Activated T-cell treated with anti-CD3 and anti-CD28 coated beads for 24 hours (primary cell): ENCODE measurements at places on chromosomes 16 and 17.

DNA sequence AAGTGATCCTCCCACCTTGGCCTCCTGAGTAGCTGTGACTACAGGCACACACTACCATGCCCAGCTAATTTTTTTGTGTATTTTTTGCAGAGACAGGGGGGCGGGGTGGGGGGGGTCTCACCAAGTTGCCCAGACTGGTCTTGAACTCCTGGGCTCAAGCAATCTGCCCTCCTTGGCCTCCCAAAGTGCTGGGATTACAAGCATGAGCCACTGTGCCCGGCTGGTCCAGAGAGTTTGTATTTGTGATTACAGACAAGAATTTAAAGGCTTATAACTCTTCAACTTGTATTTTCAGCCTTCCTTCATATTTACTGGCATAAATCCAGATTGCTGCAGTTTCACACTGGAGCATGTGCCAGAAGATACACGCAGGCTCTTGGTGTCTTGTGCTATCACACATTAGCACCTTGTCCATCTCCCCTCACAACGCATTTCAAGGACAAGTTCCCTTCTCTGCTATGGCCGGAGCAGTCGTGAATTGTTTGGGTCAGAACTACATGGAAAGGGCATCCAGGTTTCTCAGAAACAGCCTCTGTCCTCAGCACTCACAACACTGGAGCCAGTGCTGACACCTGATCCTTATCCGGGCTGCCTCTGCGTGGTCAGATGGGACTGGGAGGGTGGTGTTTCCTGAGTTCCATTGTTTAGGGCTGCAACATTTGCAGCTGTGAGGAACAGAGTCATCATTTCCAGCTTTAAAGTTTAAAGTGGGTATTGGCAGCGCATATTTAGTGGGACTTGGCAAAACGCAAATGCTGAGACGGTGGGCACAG lies 28.1 kb downstream of the WSCD1 start:
- DNase-seq = no peak

DNA sequence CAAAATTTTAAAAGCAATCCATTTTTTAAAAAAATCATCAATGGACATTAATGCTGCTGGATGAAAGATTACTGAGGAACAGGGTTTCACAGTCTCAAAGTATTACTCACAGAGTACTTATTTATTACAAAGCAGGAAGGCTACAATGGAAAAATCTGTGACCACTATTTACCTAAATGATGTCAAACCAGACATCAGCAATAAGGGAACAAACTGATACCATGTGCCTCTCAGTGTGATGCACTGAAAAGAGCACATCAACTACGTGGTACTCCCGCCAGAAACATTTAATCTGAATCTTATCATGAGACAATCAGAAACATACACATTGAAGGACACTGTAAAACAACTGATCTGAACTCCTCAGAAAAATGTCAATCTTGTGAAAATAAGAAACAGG lies 124.2 kb downstream of the PARN start:
- DNase-seq = no peak

- no peak for DNase-seq
These were observed 77.4 kb upstream of the CCL2 start for GRCh38 chr17:34177642-34178041.

- DNase-seq = no peak
These were observed 266.7 kb downstream of the SHISA9 start for GRCh38 chr16:13168091-13168572.

DNA sequence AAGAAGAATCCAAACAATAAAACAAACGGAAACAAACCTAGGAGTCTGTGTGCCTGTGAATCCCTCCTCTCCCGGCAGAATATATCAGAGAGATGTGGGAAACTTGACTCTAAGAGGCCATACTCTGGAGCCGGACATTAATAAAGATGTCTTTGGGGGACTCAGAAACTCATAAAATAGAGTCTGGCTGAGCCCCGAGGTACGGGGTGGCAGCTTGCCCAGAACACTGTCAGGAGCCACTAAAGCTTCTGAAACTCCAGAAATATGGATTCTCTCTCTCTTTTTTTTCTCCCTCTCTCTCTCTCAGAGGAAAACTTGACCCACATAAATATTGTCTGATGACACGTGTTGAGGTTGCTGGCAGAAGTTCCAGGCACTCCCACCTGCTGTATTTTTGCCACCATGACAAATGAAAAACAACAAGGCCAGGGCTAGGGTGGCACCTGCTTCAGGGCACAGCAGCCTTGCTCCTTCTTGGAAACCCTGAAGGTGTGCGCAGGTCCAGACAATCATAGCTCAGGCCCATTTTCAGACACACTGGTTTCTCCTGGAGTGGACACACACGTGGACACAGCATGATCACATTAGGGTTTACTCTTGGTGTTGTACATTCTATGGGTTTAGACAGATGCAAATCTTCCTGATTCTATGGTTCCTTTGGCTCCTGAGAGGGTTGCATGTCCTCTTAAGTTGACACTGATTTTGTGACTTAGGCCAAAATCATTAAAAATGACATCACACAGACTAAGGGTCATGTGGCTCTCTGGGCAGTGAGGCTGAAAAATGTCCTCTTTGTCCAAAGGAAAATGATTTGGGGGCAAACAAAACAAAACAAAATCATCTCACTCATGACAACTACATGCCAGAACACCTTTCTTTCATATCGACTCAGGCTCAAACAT lies 282.6 kb upstream of the IRX3 start:
- DNase-seq = no peak

DNA sequence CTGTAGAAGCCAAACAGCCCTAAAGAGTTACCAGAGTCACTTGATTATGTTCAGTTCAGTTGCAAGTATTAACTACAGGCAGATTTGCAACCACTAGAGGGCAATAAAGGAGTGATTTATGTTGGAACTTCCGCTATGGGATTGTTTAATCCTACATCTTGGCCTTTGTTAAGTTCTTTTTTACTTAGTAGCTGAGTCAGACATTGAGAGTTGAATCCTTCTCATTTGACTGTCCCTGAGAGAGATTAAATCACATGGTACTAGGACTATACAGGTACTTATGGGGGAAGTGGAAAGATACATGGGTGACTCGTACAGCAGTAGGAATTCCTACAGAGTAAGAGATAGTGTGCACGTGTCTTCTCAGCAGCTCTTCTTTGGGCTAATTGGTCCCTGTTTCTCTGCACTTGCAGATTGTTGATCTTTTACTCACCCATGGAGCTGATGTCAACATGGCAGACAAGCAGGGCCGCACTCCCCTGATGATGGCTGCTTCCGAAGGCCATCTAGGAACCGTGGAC lies 40.3 kb downstream of the CYB561 start:
- no peak for DNase-seq

GRCh38 chr17:33469911-33470310 lies 176.8 kb upstream of the ASIC2 start:
- no peak for DNase-seq

DNA sequence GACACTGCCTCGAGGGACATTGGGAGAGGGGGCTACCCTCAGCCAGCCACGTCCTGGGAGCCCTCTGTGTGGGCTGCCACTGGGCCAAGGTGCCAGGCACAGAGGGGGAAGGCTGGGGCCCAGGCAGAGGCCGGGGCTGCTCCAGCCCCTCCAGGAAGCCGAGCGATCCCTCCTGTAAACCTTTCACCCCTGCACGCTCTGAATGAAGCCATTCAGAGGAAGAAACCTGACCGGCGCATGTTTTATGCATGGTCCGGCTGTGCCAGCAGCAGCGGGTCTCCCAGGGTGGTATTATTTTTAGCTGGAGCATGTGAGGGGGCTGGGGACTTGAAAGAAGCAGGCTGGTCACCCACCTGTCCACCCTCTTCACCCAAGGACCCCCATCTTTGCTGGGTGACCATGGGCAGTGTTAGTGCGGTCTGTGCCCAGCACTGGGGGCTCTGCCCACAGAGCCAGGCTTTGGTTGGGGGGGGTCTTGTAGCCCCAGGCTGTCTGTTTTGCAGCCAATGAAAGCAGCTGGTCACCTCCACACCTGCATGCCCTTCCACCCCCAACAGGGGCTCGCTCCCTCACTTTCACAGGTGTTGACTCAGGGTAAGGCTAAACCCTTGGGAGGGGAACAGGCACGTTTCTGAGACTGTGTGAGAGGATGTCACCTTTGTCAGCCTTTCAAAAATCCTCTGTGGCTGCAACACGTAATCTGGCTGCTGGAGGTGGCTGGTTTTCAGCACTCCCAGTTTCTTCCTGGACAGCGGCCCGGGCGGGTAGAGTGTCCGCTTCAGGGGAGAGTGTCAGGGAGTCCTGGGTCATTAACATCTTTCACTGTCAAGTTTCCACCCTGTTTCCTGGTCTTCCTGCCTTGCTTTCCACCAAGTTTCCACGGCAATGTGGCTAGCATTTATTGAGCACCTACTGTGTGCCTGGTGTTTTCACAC lies 77.1 kb upstream of the BRD7 start:
- DNase-seq = no peak

- DNase-seq = no peak
These were observed 59.9 kb downstream of the PRMT7 start for GRCh38 chr16:68370581-68371275.

GRCh38 chr17:29710520-29710884 lies 87.8 kb upstream of the CORO6 start:
- DNase-seq = no peak

DNA sequence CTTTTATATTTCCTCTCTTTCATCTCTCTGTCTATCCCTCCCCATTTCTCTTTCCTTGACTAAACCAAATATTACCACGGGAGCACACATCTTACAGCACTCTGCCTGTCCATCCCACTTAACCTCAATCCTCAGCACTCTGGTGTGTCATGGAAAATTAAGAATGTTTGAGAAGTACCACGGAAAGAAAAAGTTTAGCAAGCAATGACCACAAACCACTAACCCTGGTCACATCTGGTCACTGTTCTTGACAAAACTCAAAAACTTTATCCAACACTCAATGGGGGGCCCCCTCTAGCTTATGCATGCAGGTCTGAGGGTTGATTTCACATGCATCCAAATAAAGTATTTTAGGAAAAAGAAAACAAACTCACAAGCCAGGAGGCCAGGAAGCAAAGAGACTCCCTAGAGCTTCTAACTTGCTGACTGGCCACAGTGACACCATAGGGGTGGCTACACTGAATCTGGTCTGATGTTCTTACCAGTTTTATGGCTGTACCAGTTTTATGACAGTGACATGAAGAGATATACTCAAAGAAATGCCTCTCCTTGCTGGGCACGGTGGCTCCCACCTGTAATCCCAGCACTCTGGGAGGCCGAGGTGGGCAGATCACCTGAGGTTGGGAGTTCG lies 229.2 kb downstream of the STX8 start:
- no peak for DNase-seq

GRCh38 chr17:73058022-73058421 lies 34.5 kb downstream of the SLC39A11 start:
- DNase-seq = no peak

DNA sequence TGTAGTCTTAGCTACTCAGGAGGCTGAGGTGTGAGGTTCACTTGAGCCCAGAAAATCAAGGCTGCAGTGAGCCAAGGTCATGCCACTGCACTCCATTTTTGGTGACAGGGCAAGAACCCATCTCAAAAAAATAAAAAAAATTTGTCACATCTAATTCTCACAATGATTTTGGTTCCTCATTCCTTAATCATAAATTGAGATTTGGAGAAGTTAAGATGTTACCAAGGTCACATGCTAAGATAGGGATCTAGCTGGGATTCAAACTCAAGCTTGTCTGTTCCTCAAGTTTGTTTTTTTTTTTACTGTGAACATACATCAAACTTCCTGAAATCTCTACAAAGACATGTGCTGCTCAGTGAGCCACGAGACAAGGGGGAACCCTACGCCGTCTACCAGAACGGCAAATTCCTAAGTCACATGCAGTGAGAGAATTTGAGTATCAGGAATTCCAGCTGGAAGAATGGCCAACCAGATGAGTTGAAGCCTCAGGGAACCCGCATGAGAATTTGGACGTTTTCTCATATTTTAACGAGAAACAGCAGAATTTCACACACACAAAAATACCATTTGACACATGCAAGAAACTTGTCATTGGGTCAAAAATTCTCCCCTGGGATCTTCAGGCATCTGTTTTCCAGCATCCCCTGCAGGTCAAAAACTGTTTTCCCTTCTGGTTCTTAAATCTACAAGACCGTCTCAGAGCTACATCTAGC lies 414.1 kb upstream of the GOT2 start:
- DNase-seq = no peak

GRCh38 chr17:38329808-38330730 lies 13.7 kb downstream of the GPR179 start:
- no peak for DNase-seq

- no peak for DNase-seq
These were observed 15.2 kb downstream of the SOCS3 start for GRCh38 chr17:78344666-78345065.

DNA sequence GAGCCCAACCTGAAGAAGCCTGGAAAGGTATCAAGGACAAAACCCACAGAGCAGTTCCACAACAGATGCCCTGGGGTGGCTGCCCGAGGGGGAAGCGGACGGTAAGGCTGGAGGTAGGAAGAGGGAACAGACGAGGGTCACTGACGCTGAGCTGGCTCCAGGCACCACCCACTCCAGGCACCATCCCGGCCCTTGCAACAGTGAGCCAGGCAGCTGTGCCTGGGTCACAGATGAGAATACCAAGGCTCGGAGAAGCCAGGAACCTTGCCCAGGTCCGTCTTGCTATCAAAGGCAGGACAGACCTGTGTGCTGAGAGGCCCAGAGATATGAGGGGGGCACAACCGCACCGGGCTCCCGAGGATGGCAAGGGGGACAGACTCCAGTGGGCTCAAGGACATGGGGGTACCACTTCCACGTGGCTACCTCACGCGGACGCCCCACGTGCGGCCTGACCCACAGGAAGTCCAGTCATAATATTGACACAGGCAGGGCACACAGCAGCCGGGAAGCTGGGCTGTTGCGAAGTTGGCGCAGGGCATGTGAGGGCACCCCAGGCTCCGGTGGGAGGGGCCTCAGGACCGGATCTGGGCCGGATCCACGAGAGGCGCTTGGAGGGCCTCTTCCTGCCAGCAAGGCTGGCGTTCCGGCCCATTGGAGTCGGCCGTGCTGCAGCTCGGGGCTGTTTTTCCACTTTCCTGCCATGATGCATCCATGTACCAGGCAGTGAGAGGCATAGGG lies 29.9 kb downstream of the PEMT start:
- no peak for DNase-seq

DNA sequence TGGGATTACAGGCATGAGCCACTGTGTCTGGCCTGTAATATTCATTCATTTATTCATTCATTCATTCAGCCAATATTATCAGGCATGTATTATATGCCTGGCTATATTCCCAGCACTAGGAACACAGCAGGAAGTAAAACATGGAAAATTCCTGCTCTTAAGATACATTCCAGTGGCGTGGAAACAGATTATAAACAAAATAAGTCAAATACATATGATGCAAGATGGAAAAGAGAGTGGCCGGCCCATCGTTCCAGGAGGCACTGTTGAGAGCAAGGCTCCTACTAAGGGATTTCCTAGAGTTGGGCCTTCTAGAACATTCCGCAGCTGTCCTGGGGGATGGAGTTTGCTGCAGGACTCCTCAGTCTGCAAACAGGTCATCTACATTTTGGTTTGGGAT lies 17.7 kb downstream of the ADCY9 start:
- no peak for DNase-seq

GRCh38 chr17:57939797-57940196 lies 15.4 kb downstream of the CUEDC1 start:
- no peak for DNase-seq

GRCh38 chr16:27421961-27422740 lies 20.2 kb downstream of the IL21R start:
- DNase-seq = no peak
